ENCODE measurements at places on chromosomes 13 and 19.

- no peak for DNase-seq
These were observed 23.5 kb downstream of the ZNF544 start for GRCh38 chr19:58252102-58252685.

- no peak for DNase-seq
These were observed 47.1 kb upstream of the ZNF30 start for GRCh38 chr19:34879563-34879962.

GRCh38 chr19:29622166-29623070, 16.3 kb downstream of the POP4 start:
- DNase-seq, result no peak

GRCh38 chr19:31318790-31319425, 30.3 kb downstream of the TSHZ3 start:
- no peak for DNase-seq

DNA sequence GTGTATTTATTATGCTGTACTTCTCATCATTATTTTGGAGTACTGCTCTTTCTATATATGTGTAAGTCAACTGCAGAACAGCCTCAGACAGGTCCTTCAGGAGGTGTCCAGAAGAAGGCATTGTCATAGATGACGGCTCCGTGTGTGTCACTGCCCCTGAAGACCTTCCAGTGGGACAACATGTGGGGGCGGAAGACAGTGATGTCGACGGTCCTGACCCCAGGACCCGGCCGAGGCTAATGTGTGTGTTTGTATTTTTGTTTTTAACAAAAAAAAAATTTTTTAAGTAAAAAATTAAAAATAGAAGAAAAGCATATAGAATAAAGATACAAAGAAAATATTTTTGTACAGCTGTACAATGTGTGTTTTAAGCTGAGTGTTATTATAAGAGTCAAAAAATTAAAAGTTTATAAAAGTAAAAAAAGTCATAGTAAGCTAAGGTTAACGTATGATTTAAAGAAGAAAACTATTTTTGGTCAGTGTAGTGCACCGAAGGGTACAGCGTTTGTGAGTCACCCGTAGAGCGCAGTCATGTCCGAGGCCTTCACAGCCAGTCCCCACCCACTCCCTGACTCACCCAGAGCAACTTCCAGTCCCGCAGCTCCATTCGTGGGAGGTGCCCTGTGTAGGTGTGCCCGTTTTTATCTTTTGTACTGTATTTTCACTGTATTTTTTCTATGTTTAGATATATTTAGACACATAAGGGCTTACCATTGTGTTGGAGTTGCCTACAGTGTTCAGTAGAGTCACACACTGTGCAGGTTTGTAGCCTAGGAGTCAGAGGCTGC, 42.2 kb upstream of the SPACA7 start:
- DNase-seq, result no peak

- DNase-seq, result no peak
These were observed 1.1 kb upstream of the LMTK3 start for GRCh38 chr19:48512504-48513288.

GRCh38 chr13:105316731-105317130, 1218.7 kb downstream of the EFNB2 start:
- no peak for DNase-seq

- DNase-seq, result no peak
These were observed 32.9 kb downstream of the ING1 start for GRCh38 chr13:110746438-110746837.

DNA sequence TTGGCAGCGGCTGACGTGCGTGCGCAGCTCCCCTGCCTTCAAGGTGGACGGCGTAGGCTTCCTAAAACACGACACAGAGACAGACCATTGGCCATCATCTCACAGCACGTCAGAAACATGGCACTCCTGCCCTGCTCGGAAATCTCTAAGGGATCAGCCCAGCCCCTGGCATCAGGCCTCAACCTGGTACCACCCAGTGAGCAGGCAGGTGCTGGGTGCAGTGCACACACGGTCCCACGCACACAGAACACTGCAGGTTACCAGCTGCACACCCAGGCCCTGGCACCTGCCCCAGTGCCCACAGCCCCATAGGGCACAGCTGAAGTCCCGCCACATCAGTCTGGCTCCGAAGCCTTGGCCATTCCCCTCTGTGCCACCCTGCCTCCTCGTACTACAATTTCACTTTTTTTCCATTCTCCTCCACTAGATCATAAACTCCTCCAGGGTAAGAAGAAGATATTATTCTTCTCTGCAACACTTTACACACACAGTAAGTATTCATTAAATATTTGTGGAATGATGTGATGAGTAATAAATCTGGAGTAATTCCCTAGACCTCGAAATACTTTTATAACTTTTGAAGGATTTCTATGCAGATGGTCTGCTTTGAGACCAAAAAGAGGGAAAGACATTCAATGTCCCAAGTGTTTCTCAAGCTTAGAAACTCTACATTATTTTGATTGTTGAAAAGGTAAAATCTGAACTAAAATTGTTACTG, 156.4 kb downstream of the COL4A1 start:
- no peak for DNase-seq

GRCh38 chr13:95858286-95859075, 181.5 kb downstream of the DNAJC3 start:
- DNase-seq, result no peak

GRCh38 chr13:19791953-19792537, 9.3 kb upstream of the PSPC1 start:
- DNase-seq, result no peak

DNA sequence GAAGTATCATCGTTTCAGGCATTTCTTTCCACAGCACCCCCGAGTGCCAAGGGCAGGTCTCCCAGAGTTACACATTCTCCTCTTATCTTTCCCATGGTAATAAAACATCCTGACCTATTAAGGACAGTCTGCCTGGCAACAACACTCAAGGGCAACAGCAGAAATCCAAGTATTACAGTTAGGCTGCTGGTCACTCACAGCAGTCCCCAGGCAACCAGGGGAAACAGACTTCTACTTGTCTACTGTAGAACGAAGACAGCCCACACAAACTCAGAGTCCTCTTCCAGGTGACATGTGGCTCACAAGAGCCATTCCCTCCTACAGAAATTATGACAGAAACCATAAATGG, 24.3 kb downstream of the RCBTB1 start:
- no peak for DNase-seq

DNA sequence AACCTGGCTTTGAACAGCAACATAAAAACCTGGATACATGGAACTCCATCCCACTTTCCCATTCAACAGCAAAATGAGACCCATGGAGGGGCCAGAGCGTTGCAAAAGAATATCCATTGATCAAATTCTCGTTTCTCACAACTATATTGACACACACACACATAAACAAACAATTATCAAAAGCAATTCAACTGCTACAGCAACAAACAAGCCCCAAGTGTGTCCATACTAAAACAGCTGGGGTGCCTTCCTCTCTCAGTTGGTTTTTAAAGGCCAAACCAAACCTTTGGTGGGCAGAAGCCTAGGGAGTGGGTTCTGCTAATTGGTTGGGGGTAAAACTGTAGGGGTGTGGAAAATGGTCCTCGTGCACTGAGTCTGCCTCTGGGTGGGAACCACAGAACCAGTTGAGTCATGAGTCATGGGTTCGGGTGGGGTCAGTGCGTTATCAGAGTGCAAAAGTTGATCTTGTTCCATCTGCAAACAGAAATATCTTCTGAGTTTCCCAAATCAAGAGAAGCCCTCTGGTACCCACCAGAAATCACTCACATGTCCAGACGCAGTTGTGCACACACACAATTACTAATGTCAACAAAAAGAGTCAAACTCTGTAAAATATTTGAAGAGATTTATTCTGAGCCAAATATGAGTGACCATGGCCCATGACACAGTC, 18.5 kb downstream of the GPR42 start:
- DNase-seq, result no peak

DNA sequence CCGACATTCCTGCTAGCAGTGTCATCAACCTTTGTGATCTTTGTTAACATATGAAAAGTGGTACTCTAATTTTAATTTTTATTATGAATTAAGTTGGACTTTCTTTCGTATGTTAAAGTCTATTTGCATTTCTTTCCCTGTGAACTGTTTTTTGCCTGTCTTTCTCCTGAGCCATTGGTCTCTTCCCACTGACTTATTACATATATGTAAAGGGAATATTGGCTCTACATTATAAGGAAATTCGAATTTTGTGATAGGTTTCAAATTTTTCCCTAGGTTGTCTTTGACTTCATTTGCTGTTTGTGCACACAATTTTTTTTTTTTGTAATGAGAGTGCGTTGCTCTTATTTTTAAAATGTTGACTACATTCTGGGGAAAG, 442 bp upstream of the CDC16 start:
- DNase-seq, result no peak

DNA sequence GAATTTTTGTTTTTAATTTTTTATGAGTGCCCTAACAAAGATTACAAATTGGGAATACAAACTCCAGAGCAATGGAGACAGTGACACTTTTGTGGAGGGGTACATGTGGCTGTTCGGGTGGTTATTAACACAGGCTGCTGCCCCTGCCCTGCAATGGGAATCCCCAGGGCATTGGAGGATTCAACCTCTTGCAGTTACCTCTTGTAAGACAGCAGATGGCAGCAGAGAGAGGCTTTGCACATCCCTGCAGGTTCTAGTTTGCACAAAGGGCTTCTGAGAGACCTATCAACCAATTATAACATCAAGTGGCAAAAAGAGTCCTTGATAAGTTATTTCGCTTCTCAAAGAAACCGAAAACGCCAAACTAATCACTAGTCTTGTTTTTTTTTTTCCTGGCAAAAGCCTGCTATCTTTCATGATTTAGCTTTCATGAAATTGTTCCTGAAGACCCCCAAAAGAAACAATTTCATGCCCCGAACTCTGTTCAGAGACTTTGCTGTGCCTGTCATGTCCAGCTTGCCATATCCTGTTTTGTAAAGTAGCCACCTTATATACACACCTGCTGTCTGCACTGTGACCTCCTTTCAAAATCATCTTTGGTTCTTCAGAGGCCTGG, 10.4 kb downstream of the GJB2 start:
- DNase-seq, result no peak

GRCh38 chr13:103255587-103256301, 189.5 kb upstream of the SLC10A2 start:
- no peak for DNase-seq

- no peak for DNase-seq
These were observed 138.9 kb upstream of the USP29 start for GRCh38 chr19:56980906-56981305.

DNA sequence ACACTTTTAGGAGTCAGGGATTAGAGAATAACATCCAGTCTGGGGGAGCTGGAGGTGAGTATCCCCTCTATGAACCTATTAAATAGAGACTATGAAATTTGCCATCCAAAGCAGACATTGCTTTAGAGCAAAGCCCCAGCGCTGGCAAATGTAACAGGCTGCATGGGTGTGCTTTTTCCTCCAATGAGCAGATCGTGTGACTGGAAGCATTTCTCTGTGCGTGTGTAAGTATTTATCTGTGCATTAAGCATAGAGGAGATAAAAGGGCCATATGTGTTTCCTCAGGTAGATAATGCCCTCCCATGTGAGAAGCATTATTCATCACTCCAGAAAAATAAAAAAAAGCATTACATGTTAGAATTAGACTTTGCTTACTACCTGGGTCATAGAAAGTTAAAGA, 924 bp downstream of the TNFSF13B start:
- no peak for DNase-seq
